Trophoblast cell (in vitro differentiated cells and primary cell): ENCODE measurements at places on chromosomes 12 and 14.
A peak's percentile ranks its signal among the peaks of the same experiment; 100 is the strongest.

GRCh38 chr14:92986254-92987147 lies 63.6 kb downstream of the CHGA start:
- DNase-seq = no peak
- H3K27ac ChIP-seq = no peak overlapping the region
- peaks cover 2% of the 10 kb centered on the region for H3K4me1 ChIP-seq
- H3K4me3 ChIP-seq = no peak overlapping the region
- H3K36me3 ChIP-seq = no peaks in the 10 kb centered on the region

DNA sequence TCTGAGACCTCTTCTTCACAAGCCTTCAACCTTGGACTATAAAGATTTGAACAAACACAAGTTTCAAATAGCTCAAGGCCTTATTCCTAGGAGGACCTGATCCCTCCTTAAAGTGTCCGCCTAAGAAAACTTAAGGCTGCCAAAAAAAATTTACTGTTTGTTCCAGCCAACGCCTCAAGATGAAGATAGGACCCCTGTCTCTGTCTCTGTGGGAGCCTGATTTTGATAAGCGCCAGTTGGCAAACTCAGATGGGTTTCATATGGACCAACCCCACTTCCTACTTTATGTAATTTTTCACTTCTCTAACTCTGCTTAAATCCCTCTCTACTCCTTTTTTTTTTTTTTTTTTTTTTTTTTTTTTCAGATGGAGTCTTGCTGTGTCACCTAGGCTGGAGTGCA lies 11.0 kb downstream of the FKBP3 start:
- peaks cover 16% of the 10 kb centered on the region for H3K36me3 ChIP-seq
- H3K27me3 ChIP-seq = no peaks in the 10 kb centered on the region
- no peak overlapping the region for H3K4me3 ChIP-seq
- no peaks in the 10 kb centered on the region for H3K4me1 ChIP-seq

- H3K27me3 ChIP-seq = no peaks in the 10 kb centered on the region
- DNase-seq = peak; percentile 100
- H3K36me3 ChIP-seq = no peaks in the 10 kb centered on the region
- H3K4me3 ChIP-seq = peak within 1 kb of the TSS; percentile 82
- peak within 1 kb of the TSS; percentile 50 for H3K27ac ChIP-seq
- no peaks in the 10 kb centered on the region for H3K4me1 ChIP-seq
These were observed at the start of gene NEMP1 for GRCh38 chr12:57078519-57079404. Gene NEMP1, minus strand, starts transcription at chr12:57078791. Its CDS starts 46 bp downstream, at chr12:57078745.

DNA sequence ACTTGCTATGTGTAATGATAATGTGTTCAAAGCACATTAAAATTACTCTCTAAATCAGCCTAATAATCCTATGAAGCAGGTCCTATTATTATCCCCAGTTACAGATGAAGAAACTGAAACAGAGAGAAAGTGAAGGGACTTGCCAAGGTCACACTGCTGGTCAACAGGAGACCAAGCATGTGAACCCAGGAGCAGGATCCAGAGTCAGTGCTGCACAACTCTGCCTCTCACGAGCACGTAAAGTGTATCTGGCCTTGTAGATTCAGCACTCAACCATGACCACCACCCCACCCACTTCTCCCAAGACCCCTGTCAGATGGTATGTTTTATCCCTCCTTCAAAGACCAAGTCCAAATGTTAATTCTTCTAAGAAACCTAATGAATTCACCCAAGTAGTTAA lies 100.7 kb downstream of the TTC7B start:
- H3K4me3 ChIP-seq = no peak overlapping the region
- DNase-seq = peak; percentile 20
- H3K27me3 ChIP-seq = no peaks in the 10 kb centered on the region
- peaks cover 25% of the 10 kb centered on the region for H3K4me1 ChIP-seq
- H3K36me3 ChIP-seq = no peaks in the 10 kb centered on the region
- peak overlapping the region; percentile 82 for H3K27ac ChIP-seq

DNA sequence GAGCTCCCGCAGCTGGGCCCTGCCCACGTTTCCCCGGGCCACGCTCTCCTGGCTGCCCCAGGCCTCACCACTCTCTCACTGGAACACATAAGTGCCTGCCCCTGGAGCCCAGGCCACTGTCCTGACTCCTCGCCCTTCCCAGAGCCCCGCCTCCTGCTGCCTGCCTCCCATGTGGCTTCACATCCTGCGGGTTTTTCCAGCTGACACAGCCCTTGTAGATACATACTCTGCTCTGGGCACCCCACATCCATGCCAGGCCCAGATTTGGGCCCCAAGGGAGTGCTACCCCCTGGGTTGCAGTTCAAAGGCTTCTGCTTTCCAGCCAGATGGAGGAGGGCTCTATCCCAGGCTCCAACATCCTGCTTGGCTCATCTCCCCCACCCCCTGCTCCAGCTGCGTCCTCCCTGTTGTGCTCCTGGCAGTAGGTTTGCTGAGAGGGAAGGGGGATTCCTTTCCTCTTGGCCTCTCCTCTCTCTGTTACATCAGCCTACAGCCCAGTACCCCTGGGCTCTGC lies 60.1 kb downstream of the TSPAN9 start:
- no peaks in the 10 kb centered on the region for H3K4me1 ChIP-seq
- H3K4me3 ChIP-seq = no peak overlapping the region
- no peaks in the 10 kb centered on the region for H3K27me3 ChIP-seq
- H3K36me3 ChIP-seq = no peaks in the 10 kb centered on the region
- DNase-seq = no peak

GRCh38 chr12:120678572-120678971 lies 8.4 kb upstream of the MLEC start:
- H3K27ac ChIP-seq = no peak overlapping the region
- no peaks in the 10 kb centered on the region for H3K4me1 ChIP-seq
- H3K36me3 ChIP-seq = no peaks in the 10 kb centered on the region
- no peak overlapping the region for H3K4me3 ChIP-seq

- no peak overlapping the region for H3K27ac ChIP-seq
- H3K36me3 ChIP-seq = peaks cover 2% of the 10 kb centered on the region
- H3K4me1 ChIP-seq = peaks cover 20% of the 10 kb centered on the region
- H3K4me3 ChIP-seq = no peak overlapping the region
These were observed 175.1 kb downstream of the TTC7B start for GRCh38 chr14:90641168-90641567.

GRCh38 chr12:52260361-52261207 lies 13.9 kb upstream of the KRT86 start:
- no peak overlapping the region for H3K4me3 ChIP-seq
- peaks cover 16% of the 10 kb centered on the region for H3K27me3 ChIP-seq
- H3K27ac ChIP-seq = no peak overlapping the region
- H3K4me1 ChIP-seq = no peaks in the 10 kb centered on the region
- no peak for DNase-seq
- no peaks in the 10 kb centered on the region for H3K36me3 ChIP-seq

GRCh38 chr14:38828183-38828827 lies 274.7 kb downstream of the SEC23A start:
- no peaks in the 10 kb centered on the region for H3K36me3 ChIP-seq
- H3K27ac ChIP-seq = no peak overlapping the region
- H3K4me1 ChIP-seq = no peaks in the 10 kb centered on the region
- H3K4me3 ChIP-seq = no peak overlapping the region

DNA sequence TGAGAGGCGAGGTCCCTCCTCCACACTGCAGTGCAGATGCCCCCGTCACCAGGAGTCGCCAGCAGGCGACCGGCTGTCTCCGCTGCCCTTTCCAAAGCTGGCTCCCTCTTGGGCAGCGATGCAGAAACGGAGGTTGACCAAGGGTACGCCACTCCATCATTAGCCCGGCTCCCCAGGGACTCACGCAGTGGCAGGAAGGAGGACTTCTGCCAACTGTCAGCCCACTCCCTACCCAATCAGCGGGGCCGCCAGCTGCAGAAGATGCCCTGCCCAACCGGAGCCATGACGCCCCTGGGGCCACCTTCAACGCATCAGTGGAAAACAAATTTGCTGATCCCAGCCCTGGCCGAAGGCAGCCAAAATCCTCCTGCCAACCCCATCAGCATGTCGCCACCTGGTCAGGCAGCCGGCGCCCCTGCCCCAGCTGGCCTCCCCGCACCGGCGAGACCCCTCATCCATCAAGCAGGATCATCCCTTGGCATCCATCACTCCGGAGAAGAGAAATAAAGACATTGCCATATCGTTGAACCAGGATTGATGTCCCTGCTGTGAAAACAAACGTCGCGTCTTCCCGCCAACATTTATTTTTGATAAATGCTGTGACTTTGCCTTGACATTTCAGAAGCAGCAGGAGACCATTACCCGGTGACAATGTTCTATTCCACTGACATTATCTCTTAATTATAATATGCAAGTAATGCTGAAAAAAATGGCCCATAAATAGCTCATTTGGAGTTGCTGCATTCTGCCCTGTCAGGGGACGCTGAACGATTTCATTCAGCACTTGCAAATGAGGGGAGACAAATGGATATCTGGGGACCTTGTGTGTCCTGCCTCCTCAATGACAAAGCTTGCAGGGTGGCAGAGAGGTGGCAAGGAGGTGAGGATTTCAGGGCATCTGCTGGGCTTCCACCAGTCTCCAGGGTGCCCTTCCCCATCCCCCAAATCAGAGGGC lies 105.1 kb downstream of the SCARB1 start:
- DNase-seq = no peak
- no peaks in the 10 kb centered on the region for H3K4me1 ChIP-seq
- no peak overlapping the region for H3K4me3 ChIP-seq
- no peak overlapping the region for H3K27ac ChIP-seq
- no peaks in the 10 kb centered on the region for H3K36me3 ChIP-seq
- no peaks in the 10 kb centered on the region for H3K27me3 ChIP-seq

DNA sequence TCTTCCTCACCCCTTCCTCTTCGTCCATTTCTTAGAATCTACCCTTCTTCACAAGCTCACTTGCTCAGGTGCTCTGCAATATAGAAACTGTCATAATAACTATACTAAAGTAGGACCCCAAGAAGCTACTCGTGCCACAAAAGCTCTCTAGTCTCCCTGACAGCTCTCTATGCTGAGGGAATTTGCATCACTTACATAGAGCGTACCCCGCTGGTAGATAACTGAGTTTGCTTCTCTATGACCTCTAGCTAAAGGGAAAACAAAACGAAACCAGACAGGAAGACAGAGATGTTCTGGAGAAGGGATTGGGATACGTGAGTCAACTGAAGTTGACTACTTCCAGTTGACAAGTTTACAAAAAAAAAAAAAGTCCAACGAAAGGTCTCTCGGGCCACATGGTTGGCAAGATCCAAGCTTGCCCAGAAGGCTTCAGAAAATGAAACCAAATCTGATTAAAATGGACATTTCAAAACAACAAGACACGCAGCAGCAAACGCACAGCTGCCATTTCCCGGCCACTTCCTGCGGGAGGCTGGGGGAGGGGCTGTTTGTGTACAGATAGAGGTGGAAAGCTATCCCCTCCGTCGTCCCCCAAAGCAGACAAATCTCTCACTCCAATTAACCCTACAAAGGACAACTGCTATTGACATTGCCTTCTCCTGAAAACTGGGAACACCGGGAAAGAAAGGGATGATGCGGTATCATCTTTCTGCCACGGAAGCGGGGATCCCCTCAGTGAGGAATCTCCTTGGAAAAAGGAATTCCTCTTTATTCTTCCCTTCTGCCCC lies 1.3 kb downstream of the BAZ2A start:
- peak overlapping the region; percentile 22 for H3K27ac ChIP-seq
- DNase-seq = peak; percentile 61

GRCh38 chr12:122884860-122885259 lies 11.1 kb downstream of the VPS37B start:
- DNase-seq = no peak
- H3K4me1 ChIP-seq = peaks cover 24% of the 10 kb centered on the region
- no peaks in the 10 kb centered on the region for H3K36me3 ChIP-seq

DNA sequence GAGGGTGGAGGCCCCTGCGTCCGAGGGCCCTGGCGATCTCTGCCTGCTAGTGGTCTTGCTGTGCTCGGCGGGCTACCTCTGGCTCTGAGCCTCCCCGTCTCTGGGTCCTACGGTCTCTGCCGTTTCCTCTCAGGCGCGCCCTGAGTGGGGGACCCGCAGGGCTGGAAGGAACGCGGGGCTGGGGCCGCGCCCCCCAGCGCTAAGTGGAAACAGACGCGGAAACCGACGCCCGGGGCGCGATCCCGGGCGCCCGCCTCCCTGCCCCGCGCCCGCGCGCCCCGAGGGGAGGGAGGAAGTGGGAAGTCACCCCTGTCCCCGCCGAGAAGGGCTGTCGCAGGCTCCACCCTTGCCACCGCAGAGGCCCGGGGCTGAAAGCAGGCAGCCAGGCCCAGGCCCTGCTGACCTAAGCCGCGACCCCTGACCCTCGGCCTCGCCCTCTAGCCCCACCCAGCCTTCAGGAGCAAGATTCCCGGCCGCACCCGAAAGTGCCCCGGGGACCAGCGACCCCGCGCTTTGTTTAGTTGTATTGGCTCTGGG lies 831 bp downstream of the CRIP1 start:
- H3K4me3 ChIP-seq = no peak overlapping the region
- H3K27me3 ChIP-seq = peaks cover 21% of the 10 kb centered on the region
- peaks cover 40% of the 10 kb centered on the region for H3K4me1 ChIP-seq
- H3K27ac ChIP-seq = no peak overlapping the region

- DNase-seq = no peak
- H3K4me1 ChIP-seq = no peaks in the 10 kb centered on the region
- no peaks in the 10 kb centered on the region for H3K27me3 ChIP-seq
- H3K27ac ChIP-seq = no peak overlapping the region
These were observed 12.8 kb downstream of the TUNAR start for GRCh38 chr14:95889236-95889979.

DNA sequence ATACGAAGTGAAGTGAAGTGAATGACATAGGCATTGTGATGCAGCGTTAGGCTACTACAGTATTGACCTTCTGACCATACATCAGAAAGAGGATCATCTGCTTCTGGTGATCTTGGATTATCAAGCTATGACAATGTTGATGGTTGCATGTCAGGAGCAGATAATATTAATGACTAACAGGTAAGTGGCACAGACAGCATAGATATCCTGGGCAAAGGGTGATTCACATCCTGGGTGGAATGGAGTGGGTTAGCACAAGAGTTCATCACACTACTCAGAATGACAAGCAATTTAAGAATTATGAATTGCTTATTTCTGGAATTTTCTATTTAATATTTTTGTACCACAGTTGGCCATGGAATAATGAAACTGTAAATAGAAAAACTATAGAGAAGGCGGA lies 397.9 kb upstream of the ATP2B1 start:
- DNase-seq = no peak
- no peaks in the 10 kb centered on the region for H3K4me1 ChIP-seq
- no peaks in the 10 kb centered on the region for H3K27me3 ChIP-seq
- no peaks in the 10 kb centered on the region for H3K36me3 ChIP-seq
- no peak overlapping the region for H3K4me3 ChIP-seq

DNA sequence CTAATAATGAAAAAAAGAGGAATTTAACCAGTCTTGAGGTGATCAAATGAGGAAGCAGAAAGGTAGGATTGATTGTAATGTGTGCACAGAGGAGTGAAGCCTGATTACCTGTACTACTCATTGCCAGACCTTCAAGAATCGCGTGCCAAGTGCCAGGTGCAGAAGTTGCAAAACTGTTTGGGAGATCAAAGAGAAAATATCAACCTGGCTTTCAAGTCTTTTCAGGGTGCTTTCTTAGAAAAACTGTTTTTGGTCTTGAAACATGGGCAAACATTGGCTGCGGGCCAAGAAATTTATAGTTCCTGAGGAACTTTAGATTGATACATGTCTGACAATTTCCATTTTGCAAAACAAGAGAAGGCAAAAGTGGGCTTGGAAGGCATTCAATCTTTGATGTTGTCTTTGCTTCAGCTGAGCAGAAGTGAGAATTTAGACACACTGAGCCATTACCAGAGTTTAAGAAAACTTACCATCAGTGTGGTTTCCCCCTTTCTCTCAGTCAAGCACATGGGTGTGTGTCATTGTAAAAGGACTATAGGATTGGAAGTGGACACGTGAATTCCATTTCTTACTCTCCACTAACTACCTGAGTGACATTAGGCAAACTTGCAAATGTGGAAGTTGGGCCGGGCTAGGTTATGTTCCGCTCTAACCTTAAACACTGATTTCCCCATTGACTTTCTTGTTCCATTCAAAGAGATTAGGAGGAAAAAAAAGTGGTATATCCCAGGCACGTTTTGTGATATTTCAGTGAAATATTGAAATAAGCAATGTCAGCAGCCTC lies 486.2 kb downstream of the DIO2 start:
- no peak overlapping the region for H3K4me3 ChIP-seq
- H3K4me1 ChIP-seq = no peaks in the 10 kb centered on the region
- no peak overlapping the region for H3K27ac ChIP-seq
- no peak for DNase-seq
